ENCODE measurements at places on chromosomes 6 and 20. TPM values are rescaled to one million over a fixed set of nuclear protein-coding genes. Genes with fewer than 3 reads are reported as not detected.
A peak's percentile ranks its signal among the peaks of the same experiment; 100 is the strongest.

DNA sequence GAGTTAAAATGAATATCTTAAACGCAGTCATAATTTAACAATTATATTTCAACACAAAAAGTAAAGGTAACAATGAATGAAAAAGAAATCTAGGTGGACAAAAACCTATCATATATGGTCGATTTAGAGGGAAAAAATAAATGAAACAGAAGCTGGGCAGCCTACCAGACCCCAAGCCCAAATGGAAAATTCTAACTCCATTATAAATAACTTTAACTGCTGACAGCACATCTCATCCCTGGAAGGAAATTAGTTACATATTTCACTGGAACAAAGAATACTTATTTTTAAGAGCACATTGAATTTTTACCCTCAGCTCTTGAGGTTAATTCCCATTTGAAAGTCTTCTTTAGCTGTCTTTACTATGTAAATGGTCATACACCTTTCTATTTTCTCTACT is 39.1 kb downstream of the COL12A1 start:
- DNase-seq = no peak

GRCh38 chr6:105459864-105460263 is 57.0 kb upstream of the PREP start:
- no peak for DNase-seq

Gene SUMO4
- polyA plus RNA-seq = not detected

DNA sequence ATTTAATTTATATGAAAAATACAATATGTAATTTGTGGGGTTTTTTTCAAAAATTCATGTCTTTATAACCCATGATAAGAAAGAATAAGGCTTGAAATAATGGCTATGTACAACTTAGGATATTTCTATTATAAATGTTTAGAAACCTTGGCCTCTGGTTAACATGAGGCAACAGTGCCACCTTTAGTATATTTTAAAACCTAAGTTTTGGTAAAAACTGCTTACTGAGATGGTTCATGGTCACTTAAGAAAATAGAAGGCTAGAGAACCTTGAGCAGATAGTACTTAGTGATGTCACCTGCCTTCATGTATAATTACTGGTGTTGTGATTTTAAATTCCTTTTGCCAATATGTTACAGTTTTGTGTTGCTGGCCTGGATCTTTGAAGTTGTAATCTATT is 176.4 kb downstream of the ADGB start:
- DNase-seq = no peak

GRCh38 chr20:12573442-12573841 is 435.3 kb upstream of the SPTLC3 start:
- no peak for DNase-seq

Gene PGC
- 0.03 TPM for polyA plus RNA-seq

GRCh38 chr20:49853640-49854039 is 41.0 kb downstream of the SLC9A8 start:
- no peak for DNase-seq

- DNase-seq = no peak
These were observed 11.9 kb upstream of the C20orf144 start for GRCh38 chr20:33650111-33650752.

- no peak for DNase-seq
These were observed 51.0 kb upstream of the IL20RA start for GRCh38 chr6:137095651-137096238.

DNA sequence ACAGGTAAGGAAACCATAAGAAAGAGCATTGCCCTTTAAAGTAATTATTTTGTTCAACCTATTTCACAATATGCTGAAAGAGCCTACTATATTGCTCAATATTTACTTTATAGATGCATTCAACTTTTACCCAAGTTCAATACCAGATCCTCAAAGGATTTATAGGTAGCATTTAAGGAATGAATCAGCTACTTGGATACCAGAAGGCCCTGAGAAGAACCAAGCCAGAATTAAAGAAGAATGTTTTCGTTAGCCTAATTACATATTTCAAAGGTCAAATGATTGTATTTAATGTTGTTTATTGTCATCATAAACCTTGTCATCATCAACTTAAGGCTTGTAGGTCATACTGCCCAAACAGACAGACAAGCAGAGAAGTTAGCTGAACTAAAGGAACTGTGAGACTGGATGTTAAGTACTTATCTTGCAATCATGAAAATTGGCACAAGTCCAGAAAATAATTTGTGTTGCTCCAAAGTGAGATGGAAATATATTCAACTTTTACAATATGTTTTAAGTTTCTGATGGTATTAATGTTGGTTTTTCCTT is 636.7 kb downstream of the RFPL4B start:
- peak; percentile 48 for DNase-seq

Gene MOG
- polyA plus RNA-seq = 0.07 TPM

DNA sequence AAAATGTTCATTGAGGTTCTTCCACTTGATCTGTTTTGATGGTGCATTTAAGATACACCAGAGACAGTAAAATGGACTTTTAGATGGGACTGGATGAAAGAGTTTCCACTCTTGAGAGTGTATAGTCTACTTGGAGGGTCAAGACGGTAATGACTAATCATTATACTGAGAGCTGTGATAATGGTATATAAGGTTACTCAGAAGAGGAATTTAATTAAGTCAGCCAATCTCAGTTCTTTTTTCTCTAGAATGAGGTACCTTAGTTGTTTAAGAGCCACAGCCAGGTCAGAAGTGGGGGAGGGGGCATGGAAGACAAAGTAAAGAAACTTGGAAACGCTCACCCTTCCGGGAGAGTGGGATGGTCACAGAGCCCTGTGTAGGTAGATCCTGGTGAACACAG is 123.9 kb downstream of the MAP3K4 start:
- DNase-seq = no peak

Gene TAGAP
- 1.6 TPM for polyA plus RNA-seq

GRCh38 chr6:74768120-74768519 is 437.7 kb downstream of the COL12A1 start:
- DNase-seq = no peak

GRCh38 chr6:49558238-49558637 is 7.8 kb downstream of the C6orf141 start:
- no peak for DNase-seq

- peak; percentile 26 for DNase-seq
These were observed 21.9 kb upstream of the RREB1 start for GRCh38 chr6:7085911-7086310.

- DNase-seq = no peak
These were observed 590.6 kb downstream of the QKI start for GRCh38 chr6:164005004-164005711.

DNA sequence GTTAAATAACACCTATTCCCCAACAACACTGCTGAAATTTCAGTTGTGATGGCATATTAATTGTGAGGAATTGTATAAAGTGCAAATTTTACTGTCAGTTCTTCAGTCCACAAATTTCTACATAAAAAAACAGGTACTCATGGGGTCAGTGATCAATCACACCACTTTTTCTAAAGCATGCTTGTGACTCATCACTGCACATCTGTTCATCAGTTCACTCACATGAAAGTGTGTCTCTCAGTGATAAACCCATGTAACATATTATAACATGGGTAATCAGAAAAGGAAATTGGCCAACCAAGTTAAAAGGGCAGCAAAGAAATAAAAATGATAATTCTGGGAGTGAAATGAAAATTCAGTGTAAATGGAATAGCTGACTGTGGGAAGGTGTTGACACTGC is 234.7 kb upstream of the FKBP1C start:
- no peak for DNase-seq

DNA sequence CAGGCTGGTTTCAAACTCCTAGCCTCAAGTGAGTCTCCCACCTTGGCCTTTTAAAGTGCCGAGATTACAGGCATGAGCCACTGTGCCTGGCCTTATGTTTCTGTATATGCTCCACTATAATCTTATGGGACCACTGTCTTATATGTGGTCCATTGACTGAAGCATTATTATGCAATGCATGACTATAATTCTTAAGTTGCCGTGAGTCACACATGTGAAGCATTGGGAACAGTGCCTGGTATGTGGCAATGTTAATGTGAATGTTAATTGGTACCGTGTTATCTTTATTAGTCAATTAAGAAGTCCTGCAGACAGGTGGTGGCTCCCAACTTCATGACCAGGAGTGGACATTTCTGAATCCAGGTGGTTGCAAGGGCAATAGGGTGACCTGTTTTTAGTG is 14.7 kb upstream of the ASXL1 start:
- no peak for DNase-seq

Gene POU3F2
- polyA plus RNA-seq = not detected

Gene PRL
- not detected for polyA plus RNA-seq

DNA sequence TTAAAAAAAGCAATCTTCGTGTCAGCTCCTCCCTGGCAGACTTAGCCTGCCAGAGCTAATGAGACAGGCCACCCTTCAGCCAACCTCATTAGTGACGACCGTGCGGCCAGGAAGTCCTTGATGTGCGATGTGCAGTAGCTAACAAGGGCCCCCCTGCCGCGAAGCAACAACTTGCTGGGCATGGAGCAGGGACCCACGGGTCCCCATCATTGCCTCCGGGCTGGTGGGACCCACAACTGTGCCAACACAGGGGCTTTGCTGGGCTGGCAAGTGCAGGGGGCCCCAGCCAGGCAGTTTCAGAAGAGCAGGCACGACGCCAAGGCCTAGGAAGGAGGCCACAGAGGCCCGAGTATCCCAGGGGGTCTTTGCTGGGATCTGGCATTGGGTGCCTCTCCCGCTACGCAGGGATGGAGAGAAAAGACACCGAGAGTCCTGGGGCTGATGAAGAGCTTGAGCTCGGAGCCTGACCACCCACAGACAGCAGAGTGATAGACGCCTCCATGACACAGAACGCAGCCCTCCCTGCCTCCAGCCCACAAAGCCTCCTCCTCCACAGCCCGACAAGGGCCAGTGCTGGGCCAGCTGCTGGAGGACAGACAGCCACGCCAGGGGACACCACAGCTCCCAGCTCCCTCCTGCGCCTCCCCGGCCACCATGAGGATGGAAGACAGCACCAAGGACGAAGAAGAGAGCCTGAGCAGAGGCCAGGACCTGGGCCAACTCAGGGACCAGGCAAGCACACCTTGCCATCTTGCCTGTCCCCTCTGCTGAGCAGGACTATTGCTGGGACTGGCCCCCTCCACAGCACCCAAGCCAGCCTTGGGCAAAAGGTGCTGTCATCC is 96.6 kb downstream of the YTHDF1 start:
- no peak for DNase-seq

GRCh38 chr6:107653861-107654394 is 164.0 kb downstream of the SOBP start:
- no peak for DNase-seq

- peak; percentile 41 for DNase-seq
These were observed 29.8 kb downstream of the KCNS1 start for GRCh38 chr20:45070932-45071632.

Gene IRF4
- polyA plus RNA-seq = 0.16 TPM

Gene MUC21
- 0.22 TPM for polyA plus RNA-seq
